Tibial artery (tissue), 4 donors: ENCODE measurements at places on chromosomes 3 and 15.

- H3K36me3 ChIP-seq = peaks cover 5% of the 10 kb centered on the region
- no peaks in the 10 kb centered on the region for H3K27me3 ChIP-seq
- H3K4me1 ChIP-seq = peaks cover 34% of the 10 kb centered on the region
- no peak overlapping the region for H3K27ac ChIP-seq
- DNase-seq = no peak
- no peak overlapping the region for H3K4me3 ChIP-seq
These were observed 12.1 kb downstream of the PTPN23 start for GRCh38 chr3:47392933-47393332.

- no peak for DNase-seq
- no peak overlapping the region for H3K27ac ChIP-seq
- no peaks in the 10 kb centered on the region for H3K4me1 ChIP-seq
- H3K36me3 ChIP-seq = no peaks in the 10 kb centered on the region
These were observed 89.1 kb downstream of the OSBPL10 start for GRCh38 chr3:31891876-31892455.

DNA sequence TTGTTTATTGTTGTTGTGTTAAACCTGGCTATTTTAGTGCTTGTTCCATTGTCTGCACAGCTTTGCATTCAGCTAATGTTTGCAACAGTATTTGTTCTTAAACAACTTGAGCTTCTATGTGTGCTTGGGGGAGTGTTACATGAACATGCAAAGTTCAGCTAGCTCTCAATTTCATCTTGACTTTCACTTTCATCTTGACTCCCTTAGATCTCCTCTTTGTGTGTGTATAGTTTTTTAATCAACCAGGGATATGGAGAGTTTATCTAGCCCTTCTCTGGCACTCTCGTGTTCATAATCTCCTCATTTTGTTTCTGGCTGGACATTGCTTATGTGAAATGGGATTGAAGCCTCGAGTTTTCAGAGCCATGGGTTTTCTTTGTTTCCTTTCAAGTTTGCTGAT lies 212.4 kb upstream of the ZBTB20 start:
- no peak overlapping the region for H3K27ac ChIP-seq
- H3K36me3 ChIP-seq = no peaks in the 10 kb centered on the region
- no peaks in the 10 kb centered on the region for H3K4me1 ChIP-seq
- no peak overlapping the region for H3K4me3 ChIP-seq
- H3K27me3 ChIP-seq = no peaks in the 10 kb centered on the region

- peaks cover 66% of the 10 kb centered on the region for H3K4me1 ChIP-seq
- peak overlapping the region; percentile 84 for H3K27ac ChIP-seq
- no peaks in the 10 kb centered on the region for H3K27me3 ChIP-seq
- no peaks in the 10 kb centered on the region for H3K36me3 ChIP-seq
- DNase-seq = no peak
These were observed 28.4 kb upstream of the RPL29 start for GRCh38 chr3:52023860-52024764.

DNA sequence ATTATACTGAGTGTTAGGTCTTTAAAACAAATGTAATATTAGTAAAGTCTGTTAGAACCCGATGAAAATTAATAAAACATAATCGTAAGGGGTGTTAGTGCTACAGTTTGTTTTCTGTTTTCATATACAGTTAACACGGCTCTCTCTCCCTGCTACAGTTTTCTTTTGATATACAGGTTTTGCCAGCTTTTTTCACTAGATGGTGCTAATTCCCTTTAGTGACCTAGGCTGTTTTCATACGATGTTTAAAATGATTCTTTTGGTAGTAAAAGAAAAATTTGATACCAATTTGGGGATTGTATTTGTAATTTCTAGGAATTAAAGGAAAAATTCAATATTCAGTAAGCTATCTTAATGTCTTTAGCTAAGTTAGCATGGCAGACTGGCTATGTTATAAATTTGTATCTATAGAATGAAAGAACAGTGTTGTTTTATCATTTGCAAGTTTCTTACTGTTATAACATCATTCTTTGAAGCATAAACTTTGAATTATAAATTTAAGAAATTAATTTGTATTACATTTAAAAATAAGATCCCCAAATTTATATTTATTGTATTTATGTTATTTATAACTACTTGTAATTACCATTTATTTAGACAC lies 11.5 kb downstream of the APH1B start:
- no peak for DNase-seq
- no peak overlapping the region for H3K27ac ChIP-seq
- peaks cover 36% of the 10 kb centered on the region for H3K36me3 ChIP-seq
- H3K4me3 ChIP-seq = no peak overlapping the region

GRCh38 chr15:44028349-44028748 lies 166.7 kb downstream of the FRMD5 start:
- no peak overlapping the region for H3K4me3 ChIP-seq
- no peak for DNase-seq
- no peaks in the 10 kb centered on the region for H3K27me3 ChIP-seq
- H3K27ac ChIP-seq = no peak overlapping the region
- no peaks in the 10 kb centered on the region for H3K36me3 ChIP-seq
- H3K4me1 ChIP-seq = no peaks in the 10 kb centered on the region

- H3K4me3 ChIP-seq = no peak overlapping the region
- H3K36me3 ChIP-seq = no peaks in the 10 kb centered on the region
- no peak overlapping the region for H3K27ac ChIP-seq
- DNase-seq = no peak
- no peaks in the 10 kb centered on the region for H3K27me3 ChIP-seq
These were observed 5.5 kb upstream of the VGLL3 start for GRCh38 chr3:86996261-86996955.

DNA sequence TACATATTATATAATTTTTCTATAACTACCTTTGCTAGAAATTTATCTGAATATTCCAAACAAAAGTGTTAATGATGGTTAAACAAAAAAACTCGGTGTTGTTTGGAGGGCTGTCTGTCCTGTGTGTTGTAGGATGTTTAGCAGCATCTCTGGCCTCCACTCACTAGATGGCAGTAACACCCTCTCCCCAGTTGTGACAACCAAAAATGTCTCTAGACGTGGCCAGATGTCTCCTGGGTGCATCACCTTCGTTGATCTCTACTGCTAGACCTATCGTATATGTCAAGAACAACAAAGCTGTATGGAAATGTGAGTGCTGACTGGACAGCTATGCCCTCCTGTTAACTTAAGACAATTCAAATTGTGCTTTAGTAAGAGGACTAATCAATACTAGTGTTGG lies 14.1 kb downstream of the ANKRD34C start:
- DNase-seq = no peak
- H3K4me1 ChIP-seq = no peaks in the 10 kb centered on the region
- no peak overlapping the region for H3K4me3 ChIP-seq
- no peak overlapping the region for H3K27ac ChIP-seq
- no peaks in the 10 kb centered on the region for H3K36me3 ChIP-seq

GRCh38 chr15:60660290-60661051 lies 181.5 kb upstream of the ICE2 start:
- H3K4me1 ChIP-seq = peaks cover 13% of the 10 kb centered on the region
- no peak overlapping the region for H3K4me3 ChIP-seq
- H3K27ac ChIP-seq = peak overlapping the region; percentile 41
- no peak for DNase-seq

DNA sequence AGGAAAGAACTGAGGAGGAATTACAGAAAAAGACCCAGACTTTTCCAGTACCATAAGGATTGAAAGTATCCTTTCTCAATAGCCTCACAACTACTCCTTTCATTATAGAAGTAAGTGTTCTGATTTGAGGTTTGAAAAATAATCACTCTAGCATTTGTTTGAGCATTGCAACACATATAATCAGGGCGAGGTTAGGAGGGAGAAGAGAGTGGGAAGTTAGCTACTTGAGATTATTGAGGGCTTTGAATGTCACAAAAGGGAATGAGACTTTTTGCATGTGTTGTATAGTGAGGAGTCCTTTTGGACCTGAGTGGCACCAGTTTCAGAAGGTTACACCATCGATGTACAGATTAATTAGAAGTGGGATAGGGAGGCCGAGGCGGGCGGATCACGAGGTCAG lies 65.2 kb upstream of the TNIK start:
- no peaks in the 10 kb centered on the region for H3K36me3 ChIP-seq
- H3K27me3 ChIP-seq = no peaks in the 10 kb centered on the region
- no peak overlapping the region for H3K27ac ChIP-seq
- DNase-seq = no peak
- no peak overlapping the region for H3K4me3 ChIP-seq

GRCh38 chr15:51718219-51718618 lies 19.2 kb downstream of the LYSMD2 start:
- no peak overlapping the region for H3K4me3 ChIP-seq
- H3K4me1 ChIP-seq = no peaks in the 10 kb centered on the region
- no peak for DNase-seq
- no peaks in the 10 kb centered on the region for H3K27me3 ChIP-seq
- peaks cover 13% of the 10 kb centered on the region for H3K36me3 ChIP-seq

DNA sequence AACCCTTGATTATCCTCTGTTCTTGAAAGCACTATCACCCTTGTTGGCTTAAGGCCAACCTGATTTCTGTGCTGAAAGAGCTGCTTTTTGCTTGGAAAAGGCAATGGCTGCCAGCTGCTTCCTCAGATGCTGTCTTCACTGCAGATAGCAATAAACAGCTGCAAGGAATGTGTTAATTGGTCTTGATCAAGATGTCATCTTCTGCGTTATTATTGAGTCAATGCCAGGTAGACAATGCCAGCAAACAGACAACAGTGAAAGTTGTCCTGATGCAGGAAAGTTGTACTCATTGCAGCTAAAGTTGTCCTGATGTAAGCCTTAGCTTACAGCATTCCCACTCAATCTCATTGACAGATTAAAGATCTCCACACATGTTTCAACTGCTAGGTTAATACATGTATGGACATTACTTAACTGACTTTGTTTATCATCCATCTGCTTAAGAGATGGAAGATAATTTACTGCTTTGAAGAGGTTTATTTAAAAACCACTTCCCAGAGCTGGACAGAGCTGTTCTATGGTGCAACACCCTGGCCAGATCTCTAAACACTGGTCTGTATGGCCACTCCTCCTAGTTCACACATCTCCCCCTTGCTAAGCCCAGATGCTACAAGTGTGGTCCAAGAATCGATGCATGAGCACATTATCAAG lies 251.0 kb upstream of the MCTP2 start:
- H3K36me3 ChIP-seq = no peaks in the 10 kb centered on the region
- H3K27me3 ChIP-seq = no peaks in the 10 kb centered on the region
- no peaks in the 10 kb centered on the region for H3K4me1 ChIP-seq
- H3K4me3 ChIP-seq = no peak overlapping the region
- no peak overlapping the region for H3K27ac ChIP-seq
- DNase-seq = no peak

DNA sequence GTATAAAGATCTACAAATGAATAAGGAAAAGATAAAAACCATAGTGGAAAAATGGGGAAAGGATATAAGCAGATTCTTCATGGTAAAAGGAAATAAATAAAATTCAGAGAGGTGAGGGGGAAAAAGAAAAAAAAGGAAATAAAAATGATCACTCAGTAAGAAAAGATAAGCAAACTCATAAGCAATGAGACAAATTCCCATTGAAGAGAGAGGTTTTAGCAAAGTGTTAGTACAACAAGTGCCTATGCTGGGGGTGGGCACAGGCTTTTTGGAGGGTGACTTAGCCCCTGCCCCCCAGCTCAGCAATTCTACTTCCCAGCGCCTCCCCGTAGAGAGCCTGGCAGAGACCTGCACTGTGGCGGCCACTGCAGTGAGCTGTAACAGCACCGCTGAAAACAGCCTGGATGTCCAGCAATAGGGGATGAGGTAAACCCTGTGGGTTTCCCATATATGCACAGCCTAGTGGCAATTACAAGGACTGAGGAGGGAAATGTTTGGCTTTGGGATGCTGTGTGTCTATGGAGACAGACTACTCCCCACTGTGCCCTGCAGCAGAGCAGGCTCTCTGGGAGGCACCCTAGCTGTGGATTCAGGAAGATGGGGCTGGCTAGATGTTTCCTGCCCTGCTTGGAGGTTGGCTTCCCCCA lies 23.7 kb upstream of the SFMBT1 start:
- no peak overlapping the region for H3K4me3 ChIP-seq
- H3K36me3 ChIP-seq = no peaks in the 10 kb centered on the region
- H3K27ac ChIP-seq = no peak overlapping the region
- no peak for DNase-seq
- H3K4me1 ChIP-seq = peaks cover 6% of the 10 kb centered on the region

GRCh38 chr3:67578416-67578815 lies 76.0 kb downstream of the SUCLG2 start:
- DNase-seq = no peak
- no peaks in the 10 kb centered on the region for H3K4me1 ChIP-seq
- H3K4me3 ChIP-seq = no peak overlapping the region
- no peaks in the 10 kb centered on the region for H3K27me3 ChIP-seq
- H3K27ac ChIP-seq = no peak overlapping the region

- H3K27ac ChIP-seq = no peak overlapping the region
- DNase-seq = peak; percentile 32
- H3K36me3 ChIP-seq = no peaks in the 10 kb centered on the region
- no peaks in the 10 kb centered on the region for H3K27me3 ChIP-seq
- peaks cover 12% of the 10 kb centered on the region for H3K4me1 ChIP-seq
These were observed 9.3 kb downstream of the COLQ start for GRCh38 chr3:15512166-15512565.

DNA sequence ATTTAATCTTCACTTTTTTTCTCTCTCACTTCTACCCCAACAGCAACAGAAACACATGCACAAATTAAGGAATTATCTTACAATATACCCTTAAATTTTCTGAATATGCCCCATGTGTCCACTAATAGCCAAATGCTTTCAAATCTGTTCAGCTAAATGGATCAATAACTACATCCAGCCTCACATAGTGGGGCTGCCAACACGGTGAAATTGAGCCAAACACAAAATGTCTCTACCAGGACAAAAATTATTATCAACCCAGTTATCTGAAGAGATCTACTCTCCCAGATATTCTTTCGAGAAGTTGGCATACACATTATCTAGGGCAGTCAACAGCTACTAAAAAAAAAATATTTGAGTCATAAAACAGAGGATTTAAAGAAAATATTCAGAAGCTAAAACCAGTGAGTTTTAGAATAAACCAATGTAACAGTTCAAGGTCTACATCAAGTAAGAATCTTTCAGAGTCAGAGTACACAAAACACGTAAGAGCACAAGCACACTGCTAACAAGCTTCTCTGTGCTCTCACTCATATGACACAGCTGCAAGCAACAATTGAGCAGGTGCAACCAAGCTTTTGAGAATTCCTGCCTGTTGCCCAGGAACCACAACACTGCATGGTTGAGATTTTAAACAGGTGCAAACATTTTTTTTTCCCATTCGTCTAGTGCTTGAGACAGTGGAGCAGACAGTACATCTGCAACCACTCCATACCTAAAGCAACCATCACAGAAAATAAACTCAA lies 247.7 kb downstream of the ZBTB20 start:
- no peak for DNase-seq
- H3K4me3 ChIP-seq = no peak overlapping the region
- H3K27ac ChIP-seq = peak overlapping the region; percentile 9
- H3K4me1 ChIP-seq = peaks cover 44% of the 10 kb centered on the region
- no peaks in the 10 kb centered on the region for H3K36me3 ChIP-seq
- no peaks in the 10 kb centered on the region for H3K27me3 ChIP-seq

GRCh38 chr15:84987949-84988624 lies 6.4 kb downstream of the PDE8A start:
- H3K4me1 ChIP-seq = peaks cover 11% of the 10 kb centered on the region
- H3K27ac ChIP-seq = no peak overlapping the region
- no peak for DNase-seq
- H3K4me3 ChIP-seq = no peak overlapping the region

DNA sequence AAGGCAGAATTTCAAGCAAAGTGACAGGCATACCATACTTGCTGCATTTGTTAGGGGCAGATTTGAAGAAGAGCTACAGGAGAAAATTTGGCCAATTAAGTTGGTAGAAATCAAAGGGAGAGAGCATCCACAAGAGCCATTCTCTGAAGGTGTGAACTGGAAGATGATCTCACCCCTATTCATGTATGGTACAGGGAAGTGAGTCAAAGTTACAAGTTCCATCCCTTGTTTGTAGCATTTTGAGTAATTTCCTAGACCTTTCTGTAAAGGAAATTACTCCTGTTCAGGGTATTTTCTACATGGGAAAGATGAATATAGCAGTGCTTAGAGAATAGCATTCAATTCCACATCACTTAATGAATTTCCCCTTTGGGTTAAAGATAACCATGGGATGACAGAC lies 28.4 kb downstream of the TTC14 start:
- H3K4me1 ChIP-seq = no peaks in the 10 kb centered on the region
- no peak overlapping the region for H3K4me3 ChIP-seq
- H3K36me3 ChIP-seq = no peaks in the 10 kb centered on the region
